Neural crest cell (in vitro differentiated cells): ENCODE measurements at places on chromosomes 5 and 9.

GRCh38 chr9:76302947-76303550 is 91.2 kb downstream of the RFK start:
- DNase-seq: no peak

GRCh38 chr9:96514108-96514799 is 64.3 kb downstream of the HABP4 start:
- DNase-seq: no peak

- no peak for DNase-seq
Observed at GRCh38 chr5:22567983-22568382, 285.2 kb downstream of the CDH12 start.

DNA sequence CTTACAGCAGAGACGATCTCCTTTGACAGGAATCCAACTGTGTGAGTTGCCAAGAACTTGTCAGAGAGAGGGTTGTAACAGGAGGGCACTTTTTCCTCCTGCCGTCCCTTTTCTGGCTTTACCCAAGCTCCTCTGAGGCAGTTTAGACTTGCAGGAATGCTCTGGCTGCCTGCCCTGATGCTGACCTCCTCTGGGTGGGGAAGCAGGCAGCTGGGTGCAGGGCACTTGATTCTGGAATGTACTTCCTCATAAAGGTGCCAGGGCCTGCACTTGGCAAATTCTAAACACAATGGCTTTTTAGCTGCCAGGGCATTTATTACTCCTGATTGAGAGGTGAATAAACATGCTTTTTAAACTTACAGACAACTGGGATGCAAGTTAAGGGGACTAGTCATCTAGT is 190.4 kb downstream of the EPB41L4A start:
- no peak for DNase-seq

- no peak for DNase-seq
Observed at GRCh38 chr5:163757344-163757743, 251.9 kb downstream of the MAT2B start.

DNA sequence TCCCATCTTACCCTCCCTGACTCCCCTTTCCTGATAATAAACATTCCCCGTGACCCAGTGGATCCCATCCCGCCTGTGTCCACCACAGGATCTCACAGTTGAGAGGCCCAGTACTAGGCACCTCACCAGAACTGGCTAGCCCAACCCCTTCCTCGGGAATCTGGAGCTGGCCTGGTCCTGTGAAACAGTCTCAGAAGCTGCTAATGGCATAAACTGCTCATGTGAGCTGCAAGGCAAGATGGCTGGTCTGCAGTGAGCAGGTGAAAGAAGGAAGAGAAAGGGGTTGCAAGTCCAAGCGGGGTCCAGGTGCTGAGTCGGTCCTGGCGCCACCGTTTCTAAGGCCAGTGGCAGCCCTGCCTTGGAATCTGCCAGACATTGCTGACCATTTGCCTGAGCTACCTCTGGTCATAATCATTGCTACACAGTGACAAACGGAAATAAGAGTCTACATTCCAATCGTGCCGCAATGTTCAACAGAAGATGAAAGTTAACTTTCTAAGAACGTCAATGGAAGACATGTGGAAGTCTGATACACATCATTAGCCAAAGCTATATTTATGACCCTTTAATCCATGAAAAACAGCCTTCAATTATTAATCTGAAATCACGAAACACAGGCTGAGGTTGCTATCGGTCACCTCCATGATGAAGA is 33.7 kb downstream of the DNAH5 start:
- DNase-seq: no peak

GRCh38 chr9:126031116-126031515 is 283.9 kb downstream of the PBX3 start:
- DNase-seq: no peak

DNA sequence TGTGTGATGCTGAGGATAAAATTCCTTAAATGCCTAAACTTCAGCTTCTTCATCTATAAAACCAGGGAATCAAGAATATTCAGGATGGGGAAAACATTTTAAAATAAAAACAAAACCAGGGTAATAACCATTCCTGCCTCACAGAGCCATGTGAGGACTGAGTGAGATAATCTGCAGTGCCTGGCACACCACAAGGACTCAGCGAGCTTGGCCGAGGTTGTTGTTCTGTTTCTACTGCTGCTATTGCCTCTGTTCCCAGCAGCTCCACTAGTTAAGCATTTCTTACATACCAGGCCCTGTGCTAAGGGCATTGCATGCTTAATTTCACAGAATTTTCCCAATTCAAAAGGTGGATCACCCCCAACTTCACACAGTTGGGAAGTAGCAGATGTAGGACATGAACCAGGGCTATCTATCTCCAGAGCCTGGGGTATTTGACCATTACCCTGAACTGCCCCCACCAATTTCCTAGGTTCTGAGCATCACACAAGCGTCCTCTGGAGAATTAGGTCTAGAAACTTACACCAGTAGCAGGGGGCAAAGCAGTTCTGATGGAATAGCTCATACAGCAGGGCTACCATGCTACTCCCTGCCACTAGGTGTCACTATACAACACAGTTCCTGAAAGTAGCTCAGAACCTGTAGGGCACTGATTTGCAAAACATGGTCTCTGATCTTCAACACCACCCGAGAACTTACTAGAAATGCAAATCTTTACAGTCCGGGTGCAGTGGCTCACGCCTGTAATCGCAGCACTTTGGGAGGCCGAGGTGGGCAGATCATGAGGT is 74.3 kb downstream of the LRSAM1 start:
- DNase-seq: no peak

GRCh38 chr9:86679909-86680308 is 267.4 kb downstream of the GAS1 start:
- no peak for DNase-seq

- DNase-seq: no peak
Observed at GRCh38 chr9:117028103-117028858, 341.2 kb downstream of the TRIM32 start.

DNA sequence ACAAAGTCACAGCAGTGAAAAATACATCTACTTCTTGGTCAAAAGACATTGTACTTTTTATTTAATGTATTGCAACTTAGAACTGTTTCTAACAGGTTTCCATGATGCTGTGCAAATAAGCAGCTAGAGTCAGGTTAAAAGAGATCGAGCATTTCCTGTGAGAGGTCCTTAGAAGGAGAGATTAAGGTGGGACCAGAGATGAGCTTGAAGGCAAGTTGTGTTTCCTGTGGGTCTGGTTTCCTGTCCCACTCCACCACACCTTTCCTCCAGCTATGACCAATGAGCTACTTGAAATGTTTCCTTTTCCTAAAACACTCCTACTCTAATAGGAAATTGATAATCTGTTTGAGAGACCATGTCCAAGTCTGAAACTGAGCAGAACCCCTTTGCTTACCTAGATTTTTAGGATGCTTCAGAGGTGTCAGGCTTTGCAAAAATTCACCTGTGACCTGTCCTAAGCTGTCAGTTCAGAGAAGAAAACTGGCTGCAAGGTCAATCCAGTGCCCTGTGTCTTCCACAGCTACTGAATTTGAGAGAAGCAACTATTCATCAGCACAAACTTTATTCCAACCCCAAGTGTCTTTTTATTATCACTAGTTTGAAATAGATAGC is 13.1 kb upstream of the RLN1 start:
- no peak for DNase-seq

- no peak for DNase-seq
Observed at GRCh38 chr5:110150199-110150598, 460.5 kb downstream of the MAN2A1 start.

- DNase-seq: no peak
Observed at GRCh38 chr5:110702704-110703103, 23.8 kb downstream of the TMEM232 start.

GRCh38 chr9:69674112-69674685 is 2.0 kb upstream of the APBA1 start:
- DNase-seq: no peak

GRCh38 chr5:108101821-108102220 is 280.1 kb downstream of the FBXL17 start:
- DNase-seq: no peak

GRCh38 chr5:95797301-95797700 is 25.2 kb downstream of the GLRX start:
- no peak for DNase-seq

DNA sequence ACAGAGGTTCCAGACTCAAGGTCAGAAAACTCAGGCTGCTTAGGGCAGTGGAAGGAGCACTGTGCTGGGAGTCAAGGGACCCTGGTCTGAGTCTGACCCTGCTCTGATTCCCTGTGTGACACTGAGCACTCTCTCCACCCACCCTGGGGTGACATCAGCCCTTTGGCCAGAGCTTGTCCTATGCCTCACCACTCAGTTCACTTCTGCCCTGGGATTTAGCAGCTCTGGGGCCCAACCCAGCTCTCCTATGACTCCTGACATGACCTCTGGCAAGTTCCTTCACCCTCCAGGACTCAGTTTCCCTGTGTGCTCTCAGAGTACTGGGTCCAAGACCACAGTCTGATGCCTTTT is 63.9 kb downstream of the FAM114A2 start:
- DNase-seq: no peak

GRCh38 chr5:169300468-169301385 is at the start of gene SLIT3:
Gene SLIT3 (minus strand): TSS chr5:169301139. CDS start chr5:169300709, 430 bp downstream.
- peak; percentile 30 for DNase-seq

DNA sequence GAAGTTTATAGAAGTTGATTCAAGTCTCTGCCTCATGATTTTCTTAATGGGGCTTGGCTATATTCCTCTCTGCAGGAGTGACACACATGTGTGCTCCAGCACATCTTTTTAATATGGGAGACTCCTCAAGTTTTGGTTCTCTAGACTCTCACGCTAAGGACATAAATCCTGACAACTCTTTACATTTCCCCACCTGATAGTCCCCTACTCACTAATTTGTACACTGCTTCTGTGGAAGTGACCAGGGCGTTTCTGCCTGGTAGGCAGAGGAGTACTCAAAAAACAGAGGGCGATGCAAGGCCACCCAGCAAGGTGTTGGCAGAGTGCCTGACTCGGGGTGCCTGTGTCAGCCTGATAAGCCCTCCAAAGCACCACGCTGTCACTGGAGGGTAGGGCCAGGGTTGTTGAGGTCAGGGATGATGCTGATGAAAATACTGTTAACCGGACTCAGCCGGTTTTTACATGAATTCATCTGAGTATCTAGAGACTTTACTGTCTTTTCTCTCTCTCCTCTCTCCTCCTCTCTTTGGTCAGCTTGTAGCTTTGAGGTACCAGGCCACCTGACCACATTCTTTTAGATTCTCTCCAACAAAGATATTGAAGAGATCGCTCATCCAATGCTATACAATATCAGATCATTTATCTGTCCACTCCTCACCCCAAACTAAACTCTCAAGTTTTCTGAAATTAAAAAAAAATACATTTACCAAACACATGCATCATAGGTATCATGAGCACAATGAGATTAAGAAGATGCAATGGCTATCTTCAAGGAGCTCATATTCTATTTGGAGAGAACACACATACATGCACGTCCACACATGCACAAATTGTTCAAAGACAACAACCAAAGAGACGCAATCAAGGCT is 205.2 kb downstream of the PIK3R1 start:
- no peak for DNase-seq

DNA sequence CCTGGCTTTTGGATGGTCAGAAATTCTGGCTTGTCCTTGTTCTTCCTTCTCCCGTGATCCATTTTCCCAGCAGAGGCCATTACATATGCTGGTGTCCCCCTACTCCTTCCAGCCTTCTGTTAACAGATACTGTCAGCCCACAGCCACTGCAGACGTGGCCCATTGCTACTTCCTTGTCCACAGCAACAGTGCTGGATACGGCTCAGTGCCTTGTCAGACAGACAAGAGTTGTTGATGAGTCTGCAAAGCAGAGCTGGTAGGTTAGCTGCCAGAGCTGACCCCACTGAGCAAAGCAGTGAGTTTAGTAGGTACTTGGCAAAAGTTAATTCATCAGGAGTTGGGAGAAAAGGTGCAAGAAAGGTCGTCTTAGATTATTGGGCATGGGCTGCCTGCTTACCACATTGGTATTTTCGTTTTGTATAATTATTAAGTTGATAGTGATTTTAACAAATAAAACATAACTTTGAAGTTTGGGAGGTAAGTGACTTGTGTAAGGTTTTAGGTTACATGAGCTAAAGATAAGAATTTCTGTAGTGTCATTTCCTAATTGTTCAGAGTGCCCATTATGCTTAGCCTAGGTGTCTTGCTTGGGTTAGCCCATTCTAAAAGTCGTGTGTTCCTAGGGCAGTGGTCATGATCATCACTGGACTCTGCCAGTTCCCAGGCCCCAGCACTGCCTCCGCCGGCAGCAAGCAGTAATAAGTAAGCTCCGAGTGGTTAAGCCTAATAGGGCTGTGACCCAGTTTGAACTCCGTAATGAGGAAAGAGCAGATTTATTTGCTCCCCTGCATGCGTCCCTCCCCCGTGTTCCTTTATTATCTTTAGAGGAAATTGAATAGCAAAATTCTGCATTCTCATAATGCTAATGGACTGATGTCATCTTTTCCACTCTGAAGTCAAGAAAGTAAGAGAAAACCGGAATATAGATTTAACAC is 292.0 kb downstream of the FANCC start:
- DNase-seq: no peak

DNA sequence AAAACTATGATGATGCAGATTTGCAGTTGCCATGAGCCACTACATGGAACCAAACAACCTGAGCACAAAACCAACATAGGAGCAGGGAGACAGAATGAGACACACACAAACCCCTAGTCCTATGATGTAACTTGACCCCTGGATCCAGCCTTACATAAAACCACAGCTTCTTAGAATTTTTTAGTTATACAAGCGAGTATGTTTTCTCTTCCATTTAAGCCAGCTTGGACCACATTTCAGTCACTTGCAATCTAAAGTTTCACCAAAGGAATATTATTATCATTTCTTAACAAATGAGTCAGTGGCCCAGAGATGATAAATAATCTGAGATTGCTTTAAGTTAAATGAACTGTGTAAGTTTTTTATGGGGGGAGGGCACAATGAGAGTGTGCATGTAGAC is 6.8 kb downstream of the SPOCK1 start:
- no peak for DNase-seq

DNA sequence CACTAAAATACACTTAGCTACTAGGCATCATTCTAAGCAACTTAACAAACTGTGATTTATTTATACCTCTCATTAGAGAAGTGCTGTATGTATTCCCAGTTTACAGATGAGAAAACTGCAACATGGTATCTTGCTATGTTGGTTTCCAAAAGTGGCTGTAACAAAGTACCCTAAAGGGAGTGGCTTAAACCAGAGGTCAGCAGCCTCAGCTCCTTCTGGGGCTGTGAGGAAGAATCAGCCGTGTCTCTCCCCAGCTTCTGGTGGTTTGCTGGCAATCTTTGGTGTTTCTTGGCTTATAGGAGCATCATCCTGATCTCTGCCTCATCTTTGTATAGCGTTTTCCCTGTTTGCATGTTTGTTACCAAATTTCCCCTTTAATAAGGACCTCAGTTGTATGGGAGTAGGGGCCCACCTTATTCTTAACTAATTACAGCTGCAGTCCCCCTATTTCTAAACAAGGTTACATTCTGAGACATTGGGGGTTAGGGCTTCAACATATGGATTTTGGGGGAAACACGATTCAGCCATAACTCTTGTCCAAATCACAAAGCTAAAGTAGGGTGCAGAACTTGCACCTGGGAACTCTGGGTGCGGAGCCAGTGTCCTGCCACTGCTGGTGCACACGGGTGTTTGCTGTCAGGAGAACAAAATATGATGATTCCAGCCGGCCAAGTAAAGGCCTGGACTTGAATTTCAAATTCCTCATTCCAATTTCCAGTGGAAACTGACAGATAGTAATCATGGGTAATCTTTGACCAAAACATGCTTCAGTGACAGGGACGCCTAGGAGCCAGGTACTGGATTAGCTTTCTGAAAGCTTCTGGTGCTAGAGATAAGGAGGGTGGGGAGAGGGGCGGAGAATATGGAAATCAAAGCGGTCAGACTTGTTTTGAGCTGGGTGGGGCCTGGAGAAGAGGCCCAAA is 43.3 kb downstream of the RAI14 start:
- DNase-seq: no peak
